ENCODE measurements at places on chromosomes 5 and 9.

DNA sequence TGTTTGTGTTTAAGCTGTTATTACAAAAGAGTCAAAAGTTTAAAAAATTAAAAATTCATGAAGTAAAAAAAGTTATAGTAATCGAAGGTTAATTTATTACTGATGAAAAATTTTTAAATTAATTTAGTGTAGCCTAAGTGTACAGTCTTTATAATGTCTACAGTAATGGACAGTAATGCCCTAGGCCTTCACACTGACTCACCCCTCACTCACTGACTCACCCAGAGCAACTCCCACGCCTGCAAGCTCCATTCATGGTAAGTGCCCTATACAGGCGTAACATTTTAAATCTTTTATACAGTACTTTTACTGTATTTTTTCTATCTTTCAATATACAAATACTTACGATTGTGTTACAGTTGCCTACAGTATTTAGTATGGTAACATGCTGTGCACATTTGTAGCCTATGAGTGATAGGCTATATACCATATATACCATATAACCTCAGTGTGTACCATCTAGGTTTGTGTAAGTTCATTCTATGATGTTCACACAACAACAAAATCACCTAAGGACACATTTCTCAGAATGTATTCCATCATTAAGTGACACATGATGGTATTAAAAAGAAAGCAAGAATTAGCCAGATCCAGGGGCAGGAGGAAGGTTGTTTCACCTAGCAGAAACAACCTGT is 40.1 kb downstream of the DCAF10 start:
- DNase-seq = no peak

DNA sequence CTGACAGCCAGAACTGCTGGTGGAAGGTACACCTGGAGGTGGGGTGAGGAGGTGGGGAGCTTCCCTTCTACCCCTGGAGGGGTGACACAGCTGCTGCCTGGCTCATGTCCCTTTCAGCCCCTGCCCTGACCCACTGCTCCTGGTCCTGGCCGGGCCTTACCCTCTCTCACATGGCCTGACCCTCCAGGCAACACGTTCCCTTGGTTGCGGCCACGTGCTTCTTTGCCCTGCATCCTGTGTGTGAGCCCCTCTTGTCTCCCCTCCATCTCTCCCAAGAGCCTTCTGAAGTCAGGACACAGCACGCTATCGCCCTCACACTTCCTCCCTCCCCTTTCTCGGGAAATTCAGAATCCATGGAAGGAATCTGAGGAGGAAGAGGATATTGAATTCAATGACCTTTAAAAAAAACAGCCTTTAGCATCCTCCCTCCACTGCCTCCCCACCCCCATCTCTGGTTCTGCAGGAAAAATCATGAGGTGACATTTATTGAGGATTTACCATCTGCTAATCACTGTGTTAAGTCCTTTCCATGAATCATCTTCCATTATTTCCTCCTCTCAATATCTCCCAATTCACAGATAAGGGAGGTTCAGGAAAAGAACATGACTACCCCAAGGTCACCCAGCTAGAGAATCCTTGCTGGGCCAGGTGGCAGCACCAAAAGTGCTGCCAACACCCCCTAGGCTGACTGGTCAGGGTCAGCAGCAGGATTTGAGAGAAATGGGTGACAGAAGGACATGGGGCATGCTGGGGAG is 8.3 kb downstream of the AQP3 start:
- DNase-seq = no peak

GRCh38 chr9:36021968-36022367 is 14.7 kb upstream of the RECK start:
- no peak for DNase-seq

DNA sequence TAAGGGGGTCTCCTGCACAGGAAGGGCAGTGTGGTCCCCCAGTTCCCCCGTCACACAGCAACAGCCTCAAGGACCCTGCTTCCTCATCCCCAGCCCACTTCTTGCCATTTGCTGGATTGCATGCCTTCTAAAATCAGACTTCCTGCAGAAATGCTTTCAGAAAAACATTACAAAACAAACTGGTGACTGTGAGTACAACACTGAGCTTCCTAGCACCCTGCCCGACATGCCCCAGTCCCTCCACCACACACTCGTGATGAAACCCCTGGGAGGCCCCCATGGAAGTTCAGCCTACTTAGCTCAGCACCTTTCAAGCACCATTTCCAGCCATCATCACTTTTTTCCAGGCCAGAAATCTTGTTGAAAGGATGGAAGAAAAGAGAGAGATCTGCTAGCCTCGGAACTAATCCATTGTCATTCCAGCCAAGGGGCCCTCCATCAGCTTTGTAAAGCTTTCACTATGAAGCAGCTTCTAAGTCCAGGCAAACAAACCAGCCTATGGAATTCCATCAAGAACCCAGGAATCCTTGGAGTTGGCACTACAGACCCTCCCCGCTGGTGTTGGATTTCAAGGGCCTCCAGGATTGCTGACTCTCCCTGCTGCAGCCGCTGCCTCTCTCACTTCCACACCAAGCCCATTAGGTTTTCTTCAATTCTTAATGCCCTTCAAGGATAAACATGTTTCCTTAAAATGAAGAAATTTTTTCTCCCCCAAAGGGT is 114.6 kb downstream of the C5orf15 start:
- no peak for DNase-seq

DNA sequence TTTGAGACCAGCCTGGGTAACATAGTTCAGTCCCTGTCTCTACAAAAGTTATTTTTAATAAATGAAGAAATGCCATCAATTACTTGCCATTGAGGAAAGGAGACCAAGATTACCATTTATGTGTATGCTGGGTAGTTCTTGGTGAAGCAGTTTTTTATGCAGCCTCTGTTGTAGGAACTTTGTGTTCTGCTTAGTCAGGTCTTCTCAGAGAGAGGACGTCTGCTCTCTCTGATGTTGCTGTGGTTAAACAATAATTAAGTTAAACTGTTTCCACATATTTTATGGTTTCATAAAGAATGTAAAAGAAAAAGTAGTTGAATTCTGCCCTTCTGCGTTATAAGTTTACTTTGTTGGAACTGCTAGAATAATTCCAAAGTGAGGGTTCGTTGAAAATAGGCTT is 210.5 kb downstream of the KDM4C start:
- DNase-seq = no peak

GRCh38 chr9:130209422-130209821 is 37.2 kb downstream of the NCS1 start:
- no peak for DNase-seq

- DNase-seq = no peak
These were observed 262.1 kb downstream of the FANCC start for GRCh38 chr9:95055334-95055850.

DNA sequence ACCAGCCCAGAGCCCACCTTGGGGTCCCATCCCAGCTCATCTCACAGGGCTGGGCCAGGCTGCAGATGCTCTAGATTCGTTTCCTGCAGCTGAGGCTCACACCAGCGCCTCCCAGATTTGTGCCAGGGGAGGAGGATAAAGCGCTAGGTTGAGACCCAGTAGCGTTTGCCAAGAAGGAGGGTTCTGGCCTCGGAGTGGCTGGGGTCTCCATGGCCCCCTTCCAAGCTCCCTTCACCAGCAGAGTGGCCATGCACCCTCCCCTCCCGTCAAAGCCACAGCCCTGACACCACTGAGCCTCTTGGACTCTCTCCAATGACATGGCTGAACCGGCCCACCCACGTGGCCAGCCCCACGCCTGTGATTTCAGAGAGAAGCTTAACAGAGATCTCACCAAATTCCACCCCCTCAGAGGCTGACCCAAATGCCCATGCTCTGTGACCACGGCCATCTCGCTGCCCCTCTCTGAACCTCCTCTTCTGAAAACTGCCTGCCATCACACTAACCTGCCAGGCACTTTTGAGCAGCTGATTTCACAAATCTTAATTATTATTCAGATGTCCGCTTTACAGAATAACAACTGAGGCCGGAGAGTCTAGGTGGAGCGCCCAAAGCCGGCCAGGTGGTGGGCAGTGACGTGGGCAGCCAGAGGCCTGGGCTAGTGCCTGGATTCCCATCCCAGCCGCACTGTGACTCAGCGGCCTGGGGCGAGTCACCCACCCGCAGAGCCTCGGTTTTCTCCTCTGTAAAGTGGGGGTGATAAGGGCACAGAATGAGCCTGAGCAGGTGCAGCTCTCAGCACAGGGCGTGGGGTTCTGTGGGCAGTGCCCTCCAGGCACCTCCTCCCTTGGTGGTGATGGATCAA is 155.7 kb downstream of the C9orf50 start:
- no peak for DNase-seq

DNA sequence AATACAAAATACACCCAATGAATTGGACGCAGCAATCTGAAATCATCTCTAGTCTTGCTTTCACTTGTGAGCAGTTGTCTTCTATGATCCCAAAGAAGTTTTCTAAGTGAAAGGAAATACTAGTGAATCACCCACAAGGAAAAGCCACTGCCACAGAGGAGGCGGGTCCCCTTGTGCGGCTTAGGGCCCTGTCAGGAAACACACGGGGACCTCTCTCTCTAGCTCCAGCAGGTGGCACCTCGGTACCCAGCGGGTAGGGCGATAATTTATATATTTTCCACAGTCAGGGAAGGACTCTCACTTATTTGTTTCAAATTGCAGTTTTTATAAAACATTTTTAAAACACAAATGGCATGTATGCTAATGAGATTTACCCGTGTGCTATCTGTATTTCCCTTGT is 417.1 kb downstream of the KDM4C start:
- DNase-seq = no peak

DNA sequence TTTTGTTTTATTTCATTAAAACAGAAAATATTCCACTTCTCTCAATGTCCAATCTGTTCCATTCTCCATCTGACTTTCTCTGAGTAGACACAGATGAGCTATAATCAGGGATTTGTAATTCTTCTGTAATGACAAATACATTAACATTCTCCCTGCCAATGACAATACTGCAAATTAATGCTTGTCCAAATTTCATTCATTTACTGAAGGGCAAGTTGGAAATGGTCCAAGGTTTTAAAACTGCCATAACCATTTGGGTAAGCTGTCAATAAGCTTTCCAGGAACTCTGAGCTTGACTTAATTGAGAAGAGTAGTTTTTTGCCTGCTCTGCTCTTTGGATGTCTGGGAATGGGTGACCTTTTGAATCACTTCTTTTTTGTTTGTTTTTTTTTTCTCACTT is 253.5 kb downstream of the DMRTA1 start:
- DNase-seq = no peak

DNA sequence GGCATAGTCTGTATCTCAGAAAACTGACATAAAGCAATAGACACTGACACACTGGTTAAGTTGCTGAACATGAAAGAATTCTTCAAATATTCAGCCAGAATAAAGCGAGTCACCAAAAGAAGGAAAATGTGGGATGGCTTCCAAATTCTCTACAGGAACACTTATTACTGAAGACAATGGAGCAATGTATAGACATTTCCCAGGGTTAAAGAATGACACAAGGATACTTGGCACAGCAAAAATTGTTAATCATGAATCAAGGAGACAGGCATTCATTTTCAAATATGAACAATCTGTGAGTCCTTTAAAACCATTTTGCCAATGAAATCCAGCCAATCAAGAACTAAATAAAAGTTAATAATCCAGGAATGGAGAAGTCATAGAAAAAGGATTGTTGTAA is 92.5 kb downstream of the MTX3 start:
- no peak for DNase-seq

- DNase-seq = no peak
These were observed 67.6 kb downstream of the GHR start for GRCh38 chr5:42490831-42491230.

DNA sequence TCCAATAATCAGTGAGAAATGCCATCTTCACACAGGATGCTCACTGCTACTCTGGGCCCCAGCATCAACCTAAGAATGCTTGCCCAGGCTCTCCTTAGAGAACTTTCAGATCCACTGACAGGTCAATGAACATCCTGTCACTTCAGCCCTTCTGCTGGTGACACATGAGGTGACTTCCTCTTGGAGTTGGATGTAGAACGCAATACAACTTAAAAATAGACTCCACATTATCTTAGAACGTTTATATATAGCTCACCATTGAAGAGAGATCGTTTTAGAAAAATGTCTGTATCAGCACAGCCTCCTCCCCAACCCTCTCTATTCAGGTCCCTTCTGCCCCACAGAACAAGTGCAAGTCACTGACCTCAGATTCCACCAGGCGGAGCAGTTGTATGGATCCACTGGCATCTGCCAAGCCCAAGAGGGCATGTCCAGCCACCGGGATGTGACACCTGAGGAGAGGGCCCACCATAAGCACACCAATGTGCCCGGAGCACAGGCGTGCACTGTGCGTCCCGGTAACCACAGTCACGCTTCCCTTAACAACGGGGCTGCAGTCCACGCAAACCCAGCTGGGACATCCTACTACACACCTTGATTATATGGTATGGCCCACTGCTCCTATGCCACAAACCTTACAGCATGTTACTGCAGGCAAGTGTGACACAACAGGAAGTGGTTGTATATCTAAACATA is 2.9 kb downstream of the DPH7 start:
- DNase-seq = no peak

- no peak for DNase-seq
These were observed 23.4 kb upstream of the CAMK4 start for GRCh38 chr5:111200828-111201227.

DNA sequence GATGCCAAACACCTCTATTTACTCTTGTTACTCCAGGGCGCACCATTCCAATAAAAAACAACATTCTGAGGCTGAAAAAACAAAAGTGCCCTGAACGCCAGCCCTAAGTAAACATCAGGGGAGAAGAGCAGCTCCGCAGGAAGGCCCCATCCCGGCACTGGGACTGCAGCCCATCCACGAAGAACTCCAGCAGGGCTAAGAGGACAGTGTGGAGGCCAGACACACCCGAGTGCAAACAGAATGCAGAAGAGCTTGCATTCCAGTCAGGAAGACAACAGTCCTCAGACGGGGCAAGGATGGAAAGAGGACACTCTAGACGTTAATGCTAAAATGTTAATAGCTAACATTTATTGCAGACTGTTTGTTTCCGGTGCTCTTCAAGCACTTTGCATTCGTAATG is 33.0 kb downstream of the FAM240B start:
- no peak for DNase-seq

DNA sequence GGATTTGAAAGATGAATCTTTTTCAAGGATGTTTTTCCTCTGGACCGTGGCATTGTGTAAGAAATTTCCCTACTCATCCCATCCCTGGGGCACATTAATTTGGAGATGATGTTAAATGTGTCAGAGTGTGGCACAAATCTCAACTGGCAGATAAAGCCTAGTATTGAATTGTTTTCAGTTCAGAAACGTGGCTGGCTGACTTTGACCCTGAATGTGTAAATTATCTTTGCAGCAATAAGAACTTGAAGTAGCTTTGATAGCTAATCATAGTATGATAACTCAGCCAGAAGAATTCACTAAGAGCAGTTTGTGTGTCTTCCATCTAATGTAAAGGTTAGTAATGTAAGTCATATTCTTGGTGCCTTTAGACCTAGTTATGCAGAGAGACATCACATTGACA is 238.4 kb upstream of the DMRT1 start:
- no peak for DNase-seq

DNA sequence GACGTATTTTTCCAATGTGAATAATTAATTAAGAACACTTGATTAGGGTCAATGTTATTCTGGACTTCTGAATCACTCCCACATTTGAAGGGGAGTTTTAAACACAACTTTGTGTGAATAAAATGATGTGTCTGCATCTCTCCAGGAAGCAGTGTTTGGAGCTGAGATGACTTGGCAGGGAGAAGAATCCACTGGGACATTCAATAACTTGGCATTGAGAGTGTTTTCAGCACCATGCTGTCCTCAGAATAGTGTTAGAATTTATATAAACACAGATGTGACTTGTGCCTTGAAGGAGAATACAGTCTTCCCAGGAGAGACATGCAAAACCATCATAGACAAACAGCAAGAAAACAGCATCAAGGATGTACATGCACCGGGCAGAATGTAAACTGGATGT is 32.7 kb upstream of the KCNMB1 start:
- no peak for DNase-seq

Data from NCI-H187 treated with DMSO at 0.1 percent for 48 hours (cell line).